Mesenteric fat pad (tissue), 1 donor: ENCODE measurements at places on chromosomes 2 and 18. TPM values are rescaled to one million over a fixed set of nuclear protein-coding genes. Genes with fewer than 3 reads are reported as not detected.

DNA sequence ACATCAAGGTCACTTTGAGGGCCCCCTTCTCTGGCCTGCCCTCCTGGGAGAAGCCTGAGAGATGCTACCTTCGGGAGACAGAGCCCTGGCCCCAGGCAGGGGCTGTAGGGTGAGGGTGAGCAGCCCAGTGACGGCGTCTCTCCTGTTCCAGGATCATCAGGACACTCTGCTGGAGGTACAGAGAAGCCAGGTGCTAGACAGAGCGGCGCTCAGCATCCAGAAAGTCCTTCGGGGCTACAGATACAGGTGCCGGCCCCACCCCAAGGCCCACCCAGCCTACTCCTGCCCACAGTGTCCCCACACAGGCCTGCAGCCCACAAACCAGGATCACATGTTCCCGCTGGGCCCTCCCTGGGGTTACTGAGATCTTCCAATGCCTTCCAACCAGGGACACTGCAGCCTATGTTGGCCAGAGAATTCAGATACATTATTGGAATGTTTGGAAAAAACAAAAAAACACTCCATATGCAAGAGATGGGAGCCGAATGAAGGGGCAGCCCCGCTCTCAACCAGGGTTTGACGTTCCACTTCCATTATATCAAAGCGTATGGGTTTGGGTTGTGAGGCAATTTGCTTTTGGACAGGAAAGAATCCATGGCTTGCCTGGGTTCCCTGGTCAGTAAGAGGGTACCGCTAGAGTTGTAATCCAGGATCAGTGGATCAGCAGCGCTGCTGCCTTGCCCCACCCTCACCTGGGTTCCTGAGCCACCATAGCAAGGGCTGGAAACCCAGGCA, 49.5 kb upstream of the GPR17 start:
- DNase-seq, result peak; percentile 64

The RTP5 gene
- not detected for total RNA-seq

GRCh38 chr2:233422050-233422639, 67.9 kb downstream of the DGKD start:
- peak; percentile 87 for DNase-seq

The CD8B2 gene
- total RNA-seq, result not detected

The PARD6G gene
- 3.6 TPM for total RNA-seq

The NABP1 gene
- 142 TPM for total RNA-seq

DNA sequence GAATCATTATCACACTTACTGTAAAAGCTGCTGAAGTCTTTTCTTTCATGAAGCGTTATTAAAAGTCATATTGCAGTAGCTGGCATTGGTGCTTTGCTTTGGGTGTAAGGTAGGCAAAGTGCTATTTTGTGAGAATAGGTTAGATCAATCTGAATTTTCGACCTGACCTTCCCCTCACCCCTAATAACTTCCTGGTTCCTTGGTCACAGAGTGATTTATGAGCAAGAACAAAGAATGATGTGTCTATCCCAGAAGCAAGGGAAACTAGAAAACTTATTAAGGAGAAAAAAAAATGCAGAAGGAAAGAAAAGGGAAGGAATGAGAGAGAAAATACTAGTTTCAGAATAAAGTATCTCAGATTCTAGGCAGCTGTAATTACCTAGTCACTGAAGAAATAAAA, 163.1 kb upstream of the MEIS1 start:
- no peak for DNase-seq

- DNase-seq, result no peak
Observed at GRCh38 chr2:174606336-174606735, 8.7 kb upstream of the WIPF1 start.

The PMS1 gene
- total RNA-seq, result 25.6 TPM

The PXDN gene
- 228 TPM for total RNA-seq

GRCh38 chr2:127142663-127143630, 36.0 kb upstream of the BIN1 start:
- peak; percentile 79 for DNase-seq

DNA sequence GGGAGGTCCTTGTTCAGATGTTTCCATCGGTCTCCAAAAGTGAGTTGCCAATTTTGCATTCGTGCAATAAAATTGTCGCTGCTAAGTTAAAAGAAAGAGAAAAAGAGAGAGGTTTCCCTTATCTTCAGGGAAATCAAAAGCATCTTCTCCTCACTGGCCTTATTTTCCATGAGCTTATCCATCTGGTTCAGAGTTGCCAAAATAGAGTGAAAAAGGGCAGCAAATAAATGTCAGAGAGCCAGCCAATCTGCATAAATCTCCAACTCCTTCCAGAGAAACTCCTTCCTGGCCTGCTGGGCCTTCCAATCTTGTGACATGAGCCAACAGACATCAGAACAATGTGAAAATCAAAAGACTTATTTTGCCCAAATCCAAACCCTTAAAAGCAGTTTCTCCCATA, 28.4 kb downstream of the PAX3 start:
- DNase-seq, result no peak

DNA sequence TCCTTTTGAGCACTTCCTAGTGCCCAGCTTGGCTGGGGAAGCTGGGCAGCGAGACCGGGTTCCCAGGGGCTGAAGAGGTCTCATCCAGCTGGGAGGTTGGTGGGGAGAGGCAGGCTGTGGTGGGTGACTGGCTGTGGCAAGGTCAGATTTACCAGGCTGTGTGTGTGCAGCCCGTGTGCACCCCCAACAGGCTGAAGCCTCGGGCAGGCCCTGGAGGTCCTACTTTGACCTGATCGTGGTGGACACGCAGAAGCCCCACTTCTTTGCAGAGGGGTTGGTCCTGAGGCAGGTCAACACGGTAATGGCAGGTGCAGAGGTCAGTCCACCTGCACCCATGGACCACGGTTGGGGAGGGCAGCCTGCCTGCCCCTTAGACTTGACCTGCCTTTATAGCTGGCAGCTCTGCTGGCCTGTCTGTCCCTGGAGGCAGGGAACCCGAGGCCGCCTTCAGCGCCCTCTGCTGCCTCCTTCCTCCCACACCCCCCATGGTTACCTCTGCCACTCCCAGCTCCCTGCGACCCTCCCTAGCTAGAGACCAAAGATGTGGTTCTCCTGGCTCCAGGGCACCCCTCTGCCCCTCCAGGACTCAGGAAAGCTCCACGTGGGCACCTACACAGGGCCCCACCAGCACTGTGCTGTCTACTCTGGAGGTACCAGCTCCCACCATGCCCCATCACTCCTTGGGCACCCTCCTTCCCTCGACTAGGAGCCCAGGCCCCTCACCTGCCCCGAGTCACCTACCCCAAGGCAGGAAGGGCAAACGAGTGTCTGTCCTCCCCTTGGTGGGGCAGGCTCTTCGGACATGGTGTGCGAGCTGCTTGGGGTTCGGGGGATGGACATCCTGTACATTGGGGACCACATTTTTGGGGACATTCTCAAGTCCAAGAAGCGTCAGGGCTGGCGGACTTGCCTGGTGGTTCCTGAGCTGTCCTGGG, 4.0 kb downstream of the NT5DC4 start:
- DNase-seq, result peak; percentile 74

GRCh38 chr18:52979892-52980291, 639.9 kb downstream of the DCC start:
- DNase-seq, result no peak

DNA sequence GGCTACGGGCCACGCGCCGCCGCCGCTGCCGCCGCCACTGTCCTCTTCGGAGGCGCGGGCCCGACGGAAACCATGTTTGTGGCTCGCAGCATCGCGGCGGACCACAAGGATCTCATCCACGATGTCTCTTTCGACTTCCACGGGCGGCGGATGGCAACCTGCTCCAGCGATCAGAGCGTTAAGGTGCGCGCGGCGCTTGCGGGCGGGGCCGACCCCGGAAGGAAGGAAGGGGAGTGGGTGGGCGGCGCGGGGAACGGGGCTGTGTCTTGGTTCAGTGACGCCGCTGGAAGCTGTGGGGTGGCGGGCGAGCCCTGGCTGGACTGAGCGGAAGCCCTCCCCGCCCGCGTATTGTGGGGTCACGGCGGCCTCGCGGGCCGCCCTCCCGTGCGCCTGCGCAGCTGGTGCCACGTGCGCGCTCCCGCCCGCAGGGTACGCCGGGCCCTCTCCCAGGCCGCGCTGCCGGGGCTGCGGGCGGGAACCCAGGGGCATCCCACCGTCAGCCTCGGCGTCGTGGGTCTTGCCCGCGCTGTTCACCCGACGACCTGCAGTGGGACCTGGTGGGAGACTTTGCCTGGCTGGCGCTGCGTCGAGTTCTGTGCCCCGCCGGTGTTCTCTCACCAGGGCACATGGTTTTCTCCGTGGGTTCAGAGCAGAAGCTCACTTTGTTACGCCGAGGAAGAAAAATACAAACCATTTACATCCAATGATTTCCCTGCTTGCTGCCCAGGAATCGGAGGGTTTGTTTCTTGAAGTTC, 416 bp downstream of the SEH1L start:
- peak; percentile 97 for DNase-seq

GRCh38 chr2:40173276-40173675, 278.6 kb downstream of the SLC8A1 start:
- no peak for DNase-seq

The LOXHD1 gene
- 2.3 TPM for total RNA-seq

The BOD1L2 gene
- total RNA-seq, result not detected

The IFIH1 gene
- total RNA-seq, result 13.9 TPM

GRCh38 chr18:6270771-6271216, 143.9 kb downstream of the L3MBTL4 start:
- DNase-seq, result no peak

- DNase-seq, result no peak
Observed at GRCh38 chr2:174610243-174610995, 12.8 kb upstream of the WIPF1 start.

DNA sequence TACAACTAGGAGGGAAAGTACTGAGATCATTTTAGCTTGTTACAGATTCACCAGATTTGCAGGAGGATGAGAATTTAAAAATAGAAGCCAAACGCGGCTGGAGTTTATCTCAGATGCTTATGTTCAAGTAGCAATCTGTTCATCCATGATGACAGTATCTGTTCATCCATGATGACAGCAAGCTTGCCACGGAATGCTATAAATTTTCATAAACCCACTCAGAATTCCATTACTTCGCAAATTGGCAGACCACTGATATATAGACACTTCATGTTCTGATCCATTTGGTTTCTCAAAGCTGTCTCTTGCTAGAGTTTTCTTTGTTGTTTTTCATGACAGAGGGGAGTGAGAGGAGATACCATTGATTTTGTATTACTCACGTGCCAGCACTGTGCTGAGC, 84.2 kb downstream of the GAREM1 start:
- no peak for DNase-seq

GRCh38 chr18:32469691-32470459, 807 bp downstream of the GAREM1 start:
- DNase-seq, result no peak

DNA sequence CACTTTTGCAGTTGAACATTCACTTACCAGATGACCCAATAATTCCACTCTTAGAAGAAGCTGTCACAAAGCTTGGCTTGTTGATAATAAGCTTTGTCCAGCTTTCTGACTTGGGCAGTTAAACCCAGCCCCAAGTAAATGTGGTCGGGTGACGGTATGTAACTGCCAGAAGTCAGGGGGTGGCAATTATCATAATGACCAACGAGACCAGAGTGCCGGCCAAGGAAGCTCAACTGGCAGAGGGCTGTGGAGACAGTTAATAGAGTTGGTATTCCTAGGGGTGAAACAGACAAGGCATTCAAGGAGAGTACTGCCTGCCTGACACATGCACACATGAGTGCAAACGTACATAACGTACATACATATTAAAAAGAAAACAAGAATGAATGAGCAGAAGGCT, 116.7 kb downstream of the EIPR1 start:
- no peak for DNase-seq

The IGFBP5 gene
- 497 TPM for total RNA-seq

- no peak for DNase-seq
Observed at GRCh38 chr2:225995796-225996461, 596.4 kb downstream of the NYAP2 start.

- DNase-seq, result no peak
Observed at GRCh38 chr18:5943514-5943913, 48.2 kb upstream of the TMEM200C start.

The MFF gene
- 59.4 TPM for total RNA-seq

- no peak for DNase-seq
Observed at GRCh38 chr18:28468901-28469300, 292.0 kb upstream of the CDH2 start.

DNA sequence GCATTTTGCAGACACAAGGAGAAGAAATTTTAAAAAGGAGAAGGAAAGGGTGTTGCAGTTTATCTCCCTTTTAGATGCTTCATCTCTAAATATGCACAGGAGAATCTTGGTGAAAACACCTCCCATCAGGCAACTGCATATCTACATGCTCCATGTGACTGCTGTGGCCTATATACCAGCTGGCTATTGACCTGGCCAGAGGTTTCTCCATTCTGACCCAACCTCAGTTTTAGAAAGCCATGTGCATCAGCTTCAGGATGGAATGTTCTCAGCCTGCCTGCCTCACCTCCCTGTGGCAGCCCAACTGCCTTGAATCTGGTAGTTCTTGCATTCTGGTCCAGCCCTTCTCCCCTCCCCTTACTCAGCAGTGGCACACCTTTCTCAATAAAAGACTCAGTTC, 1958.8 kb upstream of the CELF4 start:
- DNase-seq, result no peak

DNA sequence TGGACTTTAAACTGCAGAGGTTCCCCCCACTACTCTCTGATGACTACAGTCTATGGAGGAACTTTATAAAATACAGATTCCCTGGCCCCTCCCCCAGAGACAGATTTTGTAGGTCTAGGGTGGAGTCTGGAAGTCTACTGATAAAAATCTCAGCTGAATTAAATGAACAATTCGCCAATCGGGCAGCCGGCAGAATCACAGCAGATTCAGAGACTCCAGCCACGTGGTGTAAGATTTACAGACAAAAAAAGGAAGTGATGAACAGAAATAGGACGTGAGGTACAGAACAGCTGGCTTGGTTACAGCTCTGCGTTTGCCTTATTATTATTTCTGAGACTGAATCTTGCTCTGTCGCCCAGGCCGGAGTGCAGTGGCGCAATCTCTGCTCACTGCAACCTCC, 21.4 kb upstream of the MTA3 start:
- DNase-seq, result no peak

DNA sequence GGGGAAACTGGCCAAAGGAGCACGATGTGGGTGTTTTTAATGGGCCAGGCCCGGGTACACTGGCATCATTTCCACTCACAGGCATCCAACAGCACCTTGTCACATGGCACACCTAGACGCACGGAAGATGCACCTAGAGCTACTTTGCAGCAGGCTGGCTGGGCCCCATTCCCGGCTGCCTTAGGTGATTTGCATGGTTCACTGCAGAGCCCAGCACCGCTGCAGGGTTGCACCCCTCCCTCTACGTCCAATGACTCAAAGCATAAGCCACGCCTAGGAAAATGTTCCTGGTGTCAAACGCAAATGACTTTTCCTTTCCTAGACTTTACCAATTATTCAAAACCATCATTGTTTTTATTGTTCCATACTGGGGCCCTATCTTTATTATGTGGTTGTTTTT, 222.9 kb downstream of the EIPR1 start:
- peak; percentile 81 for DNase-seq

GRCh38 chr2:73870084-73870483, 22.7 kb upstream of the ACTG2 start:
- DNase-seq, result no peak
